ENCODE measurements at places on chromosomes 2 and 18. TPM values are rescaled to one million over a fixed set of nuclear protein-coding genes. Genes with fewer than 3 reads are reported as not detected.

GRCh38 chr2:2577407-2577831 is 246.3 kb upstream of the MYT1L start:
- no peaks in the 10 kb centered on the region for H3K27me3 ChIP-seq
- H3K27ac ChIP-seq = no peak overlapping the region
- H3K4me3 ChIP-seq = no peak overlapping the region
- peaks cover 5% of the 10 kb centered on the region for H3K4me1 ChIP-seq
- H3K36me3 ChIP-seq = no peaks in the 10 kb centered on the region
- DNase-seq = no peak

- DNase-seq = no peak
- no peak overlapping the region for H3K4me3 ChIP-seq
- no peak overlapping the region for H3K27ac ChIP-seq
- H3K27me3 ChIP-seq = no peaks in the 10 kb centered on the region
- no peaks in the 10 kb centered on the region for H3K4me1 ChIP-seq
Observed at GRCh38 chr2:100812116-100812515, 7.8 kb upstream of the NPAS2 start.

The NMUR1 gene
- not detected for total RNA-seq

DNA sequence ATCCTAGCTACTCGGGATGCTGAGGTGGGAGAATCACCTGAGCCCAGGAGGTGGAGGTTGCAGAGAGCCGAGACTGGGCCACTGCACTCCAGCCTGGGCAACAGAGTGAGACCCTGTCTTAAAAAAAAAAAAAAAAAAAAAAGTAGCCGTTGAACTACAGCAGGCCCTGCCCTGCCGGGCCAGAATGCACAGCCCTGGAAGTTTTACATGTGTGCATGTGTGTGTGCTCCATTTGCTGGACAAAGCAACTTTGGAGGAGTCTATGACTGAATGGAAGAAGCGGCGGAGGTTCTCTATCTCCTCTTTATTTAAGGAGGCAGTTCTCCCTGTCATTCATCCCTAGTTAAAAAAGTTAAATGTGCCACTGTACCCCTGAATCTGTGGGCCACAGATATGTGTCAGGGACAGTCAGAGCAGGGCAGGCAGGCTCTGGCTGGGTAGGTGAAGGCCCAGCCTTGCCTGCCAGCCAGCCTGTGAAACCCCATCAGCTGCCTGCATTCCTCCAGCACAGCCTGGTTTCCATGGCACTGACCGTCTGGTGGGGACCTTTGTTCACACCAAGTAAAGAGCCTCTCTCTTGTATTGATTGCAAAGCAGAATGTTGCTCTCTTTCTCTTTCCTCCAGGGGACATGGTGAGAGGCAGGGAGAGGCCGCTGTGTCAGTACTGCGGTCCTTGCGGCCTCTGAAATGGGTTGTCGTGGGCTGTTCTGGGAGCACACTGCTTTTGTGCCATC is 10.9 kb downstream of the LIPG start:
- no peaks in the 10 kb centered on the region for H3K36me3 ChIP-seq
- H3K4me1 ChIP-seq = no peaks in the 10 kb centered on the region
- no peak overlapping the region for H3K4me3 ChIP-seq
- no peak for DNase-seq
- H3K27ac ChIP-seq = no peak overlapping the region

DNA sequence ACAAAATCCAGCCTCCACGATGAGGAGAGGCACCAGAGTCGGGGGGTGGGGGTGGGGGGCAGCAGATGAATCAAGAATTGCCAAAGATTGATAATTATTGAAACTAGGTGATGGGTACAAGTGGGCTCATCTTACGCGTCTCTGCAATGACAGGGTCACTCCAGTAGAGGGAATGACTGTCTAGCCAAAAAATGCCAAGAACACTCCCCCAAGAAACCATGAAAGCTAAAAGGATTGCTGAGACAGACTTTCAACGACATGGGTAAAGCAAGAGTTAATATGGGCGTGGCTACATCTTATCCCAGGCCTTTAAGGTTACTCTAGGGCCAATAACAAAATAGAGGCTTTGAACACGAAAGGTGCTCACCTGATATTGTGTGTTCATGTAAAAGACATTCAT is 86.5 kb downstream of the STK39 start:
- H3K27me3 ChIP-seq = no peaks in the 10 kb centered on the region
- H3K4me3 ChIP-seq = no peak overlapping the region
- H3K4me1 ChIP-seq = peaks cover 4% of the 10 kb centered on the region
- H3K36me3 ChIP-seq = peaks cover 13% of the 10 kb centered on the region
- DNase-seq = no peak

The L3MBTL4 gene
- 5.7 TPM for total RNA-seq

DNA sequence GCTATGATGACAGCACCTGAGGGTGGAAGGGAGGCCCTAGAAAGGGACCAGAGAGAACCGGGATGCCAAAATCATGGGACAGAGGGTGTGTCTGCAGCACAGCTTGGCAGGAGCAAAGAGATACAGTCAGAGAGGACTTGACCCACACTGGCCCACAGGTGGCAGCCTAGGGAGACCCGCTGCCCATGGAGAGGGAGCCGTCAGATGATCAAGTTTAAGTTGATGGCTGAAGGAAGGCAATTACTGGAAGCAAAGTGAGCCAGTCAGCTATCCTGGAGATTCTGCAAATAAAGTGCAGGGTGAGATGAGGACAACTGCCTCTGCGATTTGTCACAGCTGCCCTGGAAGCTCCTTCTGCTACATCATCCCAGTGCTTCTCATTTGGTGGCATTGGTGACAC is 74.0 kb downstream of the CMPK2 start:
- H3K4me1 ChIP-seq = no peaks in the 10 kb centered on the region
- H3K27me3 ChIP-seq = no peaks in the 10 kb centered on the region
- no peak overlapping the region for H3K4me3 ChIP-seq
- DNase-seq = no peak
- no peaks in the 10 kb centered on the region for H3K36me3 ChIP-seq
- no peak overlapping the region for H3K27ac ChIP-seq

- no peaks in the 10 kb centered on the region for H3K36me3 ChIP-seq
- no peak overlapping the region for H3K4me3 ChIP-seq
- no peak overlapping the region for H3K27ac ChIP-seq
- H3K27me3 ChIP-seq = no peaks in the 10 kb centered on the region
- H3K4me1 ChIP-seq = peaks cover 24% of the 10 kb centered on the region
Observed at GRCh38 chr2:12766421-12766879, 49.7 kb downstream of the TRIB2 start.

DNA sequence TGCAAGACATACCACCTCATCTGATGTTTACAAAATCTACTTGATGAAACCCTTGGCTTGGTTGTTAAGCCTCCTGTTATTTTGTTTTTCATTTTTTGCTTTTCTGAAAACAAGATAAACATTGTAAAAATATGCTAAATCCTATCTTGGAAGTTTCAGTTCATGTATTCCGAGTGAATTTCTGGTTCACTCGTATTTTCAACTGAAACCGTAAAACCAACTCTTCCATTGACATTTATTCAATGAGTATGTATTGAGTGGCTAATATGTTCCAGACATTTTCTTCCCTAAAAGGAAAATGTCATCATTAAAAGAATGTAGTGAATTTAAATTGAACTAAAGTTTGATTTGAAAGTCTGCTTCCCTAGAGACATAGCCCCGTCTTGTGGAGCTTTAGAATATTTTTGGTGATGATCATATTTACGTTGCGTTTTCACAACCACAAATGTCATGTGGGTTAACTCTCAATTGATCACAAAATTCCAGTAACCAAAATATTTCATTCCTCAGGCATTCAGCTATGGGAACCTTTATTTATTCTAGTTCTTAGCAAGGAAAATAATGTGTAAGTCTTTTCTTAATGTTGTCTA is 204.2 kb downstream of the MBD2 start:
- H3K4me3 ChIP-seq = no peak overlapping the region
- H3K36me3 ChIP-seq = no peaks in the 10 kb centered on the region
- H3K27me3 ChIP-seq = no peaks in the 10 kb centered on the region
- no peak overlapping the region for H3K27ac ChIP-seq
- no peaks in the 10 kb centered on the region for H3K4me1 ChIP-seq
- DNase-seq = no peak

The ARL5A gene
- total RNA-seq = 45.4 TPM

DNA sequence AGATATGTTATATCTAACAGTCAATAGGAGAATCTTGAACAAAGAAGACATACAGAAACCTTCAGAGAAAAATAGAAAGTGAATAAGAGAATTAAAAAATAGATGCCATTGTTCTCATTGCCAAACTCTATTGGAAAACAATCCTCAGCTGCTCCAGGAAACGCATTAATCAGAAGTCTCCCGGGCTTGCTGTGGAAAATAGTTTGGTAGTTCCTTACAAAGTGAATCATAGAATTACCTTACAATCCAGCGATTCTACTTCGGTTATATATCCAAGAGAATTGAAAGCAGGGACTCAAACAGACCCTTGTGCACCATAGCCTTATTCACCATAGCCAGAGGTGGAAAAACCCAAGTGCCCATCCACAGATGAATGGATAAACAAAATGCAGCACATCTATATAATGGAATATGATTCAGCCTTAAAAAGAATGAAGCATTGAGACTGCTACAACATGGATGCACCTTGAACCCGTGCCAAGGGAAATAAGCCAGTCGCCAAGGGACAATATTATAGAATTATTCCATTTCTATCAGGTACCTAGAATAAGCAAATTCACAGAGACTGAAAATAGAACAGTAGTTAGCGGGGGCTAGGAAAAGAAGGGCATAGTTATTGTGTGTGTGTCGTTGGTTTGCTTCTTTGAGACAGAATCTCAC is 21.9 kb upstream of the CHRNA1 start:
- no peak overlapping the region for H3K4me3 ChIP-seq
- DNase-seq = no peak
- H3K27me3 ChIP-seq = no peaks in the 10 kb centered on the region
- H3K4me1 ChIP-seq = peaks cover 7% of the 10 kb centered on the region
- H3K27ac ChIP-seq = no peak overlapping the region

DNA sequence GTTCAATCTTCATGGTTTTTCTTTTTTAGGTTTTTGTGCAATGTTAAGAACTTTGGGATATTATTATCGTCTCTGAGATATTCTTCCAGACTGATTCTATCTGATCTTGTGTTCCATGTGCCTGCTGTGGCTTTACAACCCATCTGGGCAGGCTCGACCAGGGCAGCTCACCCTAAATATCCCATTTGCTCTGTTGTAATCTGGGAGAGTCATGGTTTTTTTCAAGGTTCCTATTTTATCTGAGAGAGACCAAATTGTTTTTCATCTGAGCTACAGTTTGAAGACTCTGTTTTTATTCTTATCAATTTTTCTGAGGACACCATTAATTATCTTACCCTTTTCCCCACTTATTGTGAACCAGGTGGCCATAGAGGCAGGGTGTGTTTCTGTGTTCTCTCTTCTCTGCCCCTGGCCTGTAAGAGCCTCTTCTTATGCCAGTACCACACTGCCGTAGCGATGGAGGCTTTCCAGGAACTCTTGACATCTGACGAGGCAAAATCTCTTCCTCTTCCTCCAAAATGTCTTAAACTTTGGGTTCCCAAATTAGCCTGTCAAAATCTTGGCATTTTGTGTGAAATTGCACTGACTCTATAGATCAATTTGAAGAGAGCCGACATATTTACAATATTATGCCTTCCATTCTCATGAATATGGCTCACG is 3.1 kb downstream of the SP140L start:
- peaks cover 15% of the 10 kb centered on the region for H3K4me1 ChIP-seq
- H3K36me3 ChIP-seq = no peaks in the 10 kb centered on the region
- H3K27ac ChIP-seq = no peak overlapping the region
- H3K27me3 ChIP-seq = no peaks in the 10 kb centered on the region
- no peak overlapping the region for H3K4me3 ChIP-seq
- no peak for DNase-seq

DNA sequence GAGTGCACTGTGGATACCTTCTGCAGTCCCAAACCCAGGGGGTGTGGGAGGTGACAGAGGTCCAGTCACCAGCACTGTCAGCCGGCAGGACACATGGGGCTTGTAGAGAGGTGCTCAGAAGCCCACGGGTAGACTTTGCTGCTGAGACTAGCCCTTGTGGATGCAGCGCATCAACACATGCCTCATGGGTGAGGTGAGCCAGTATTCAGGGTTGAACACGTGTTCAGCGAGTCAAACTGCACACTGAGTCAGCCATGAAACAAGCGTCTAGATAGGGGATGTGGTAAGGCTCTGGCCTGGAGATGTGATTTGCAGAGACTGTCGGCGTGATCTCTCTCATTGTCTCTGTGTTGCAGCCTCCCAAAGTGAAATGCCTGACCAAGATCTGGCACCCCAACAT is 35.8 kb upstream of the SCLY start:
- H3K27me3 ChIP-seq = no peaks in the 10 kb centered on the region
- H3K4me3 ChIP-seq = no peak overlapping the region
- DNase-seq = no peak
- no peaks in the 10 kb centered on the region for H3K4me1 ChIP-seq
- peaks cover under 1% of the 10 kb centered on the region for H3K36me3 ChIP-seq

DNA sequence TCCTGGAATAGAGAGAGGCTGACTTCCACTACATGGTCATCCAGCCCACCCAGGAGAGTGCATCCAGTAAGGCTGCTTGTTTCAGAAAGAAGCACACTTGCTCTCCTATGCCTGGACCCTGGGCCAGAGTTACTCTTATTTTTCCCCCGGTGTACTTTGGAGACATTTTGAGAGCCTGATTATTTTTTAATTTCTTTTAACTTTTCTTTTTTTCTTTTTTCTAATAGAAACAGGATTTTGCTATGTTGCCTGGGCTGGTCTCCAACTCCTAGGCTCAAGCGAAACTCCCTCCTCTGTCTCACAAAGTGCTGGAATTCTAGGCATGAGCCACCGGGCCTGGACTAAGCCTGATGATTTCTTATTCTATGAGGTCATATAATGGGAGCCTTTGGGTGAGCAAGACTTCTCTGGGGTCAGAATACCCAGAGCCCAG is 62.2 kb downstream of the RPL37A start:
- peak overlapping the region; percentile 73 for H3K27ac ChIP-seq
- no peaks in the 10 kb centered on the region for H3K36me3 ChIP-seq
- H3K4me3 ChIP-seq = no peak overlapping the region
- no peaks in the 10 kb centered on the region for H3K27me3 ChIP-seq

The AFG3L2 gene
- total RNA-seq = 31.4 TPM

DNA sequence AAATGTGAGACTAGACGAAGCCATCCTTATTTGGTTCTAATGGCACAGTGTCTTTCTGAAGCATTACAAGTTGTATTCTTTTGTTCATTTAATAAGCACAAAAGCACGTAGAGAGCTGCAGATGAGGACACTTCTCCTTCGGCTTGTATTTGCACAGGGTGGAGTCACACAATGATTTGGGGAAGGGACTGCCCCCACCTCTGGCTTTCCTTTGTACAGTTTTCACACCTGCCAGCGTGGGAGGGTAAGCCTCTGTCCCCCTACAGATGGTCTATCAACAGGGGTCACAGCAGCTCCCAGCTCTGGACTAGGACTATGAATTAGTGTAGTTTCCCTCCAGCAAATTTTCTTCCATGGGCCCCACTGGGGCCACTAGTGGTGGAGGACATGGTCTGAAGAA is 108.2 kb upstream of the KLHL14 start:
- no peak overlapping the region for H3K4me3 ChIP-seq
- no peak overlapping the region for H3K27ac ChIP-seq
- H3K36me3 ChIP-seq = no peaks in the 10 kb centered on the region
- H3K27me3 ChIP-seq = no peaks in the 10 kb centered on the region
- no peaks in the 10 kb centered on the region for H3K4me1 ChIP-seq
- no peak for DNase-seq

GRCh38 chr2:60260639-60261296 is 292.7 kb downstream of the BCL11A start:
- no peak overlapping the region for H3K27ac ChIP-seq
- no peaks in the 10 kb centered on the region for H3K36me3 ChIP-seq
- no peaks in the 10 kb centered on the region for H3K27me3 ChIP-seq
- H3K4me1 ChIP-seq = no peaks in the 10 kb centered on the region
- no peak for DNase-seq

The DES gene
- total RNA-seq = 13,684 TPM

The CNTNAP5 gene
- total RNA-seq = 4.5 TPM
